ENCODE measurements at places on chromosomes 6 and 20.

- no peak for DNase-seq
Measured at GRCh38 chr6:11190625-11191245, 41.7 kb downstream of the NEDD9 start.

- DNase-seq = no peak
Measured at GRCh38 chr6:125945378-125946141, 11.0 kb upstream of the HINT3 start.

GRCh38 chr20:51616060-51616459 lies 73.5 kb upstream of the NFATC2 start:
- no peak for DNase-seq

GRCh38 chr6:156880913-156881312 lies 103.7 kb downstream of the ARID1B start:
- no peak for DNase-seq

DNA sequence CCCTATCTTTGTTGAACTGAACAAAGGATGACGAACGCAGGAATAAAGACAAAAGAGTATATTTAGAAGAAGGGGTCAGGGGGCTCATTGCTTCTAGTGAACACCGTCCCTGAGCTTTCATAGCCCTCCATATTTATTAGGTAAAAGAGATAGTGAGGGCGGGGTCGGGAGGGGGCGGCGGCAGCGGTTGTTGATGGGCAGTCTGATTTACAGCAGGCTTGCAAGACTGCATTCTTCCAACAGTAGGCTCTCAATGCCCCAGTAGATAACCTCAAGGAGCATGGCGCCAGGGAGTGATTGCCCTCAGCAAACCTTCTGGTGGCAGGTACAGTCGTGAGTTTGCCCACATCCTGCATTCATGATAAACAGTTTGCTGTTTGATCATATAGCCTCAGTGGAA lies 563.3 kb upstream of the SYNCRIP start:
- DNase-seq = no peak

DNA sequence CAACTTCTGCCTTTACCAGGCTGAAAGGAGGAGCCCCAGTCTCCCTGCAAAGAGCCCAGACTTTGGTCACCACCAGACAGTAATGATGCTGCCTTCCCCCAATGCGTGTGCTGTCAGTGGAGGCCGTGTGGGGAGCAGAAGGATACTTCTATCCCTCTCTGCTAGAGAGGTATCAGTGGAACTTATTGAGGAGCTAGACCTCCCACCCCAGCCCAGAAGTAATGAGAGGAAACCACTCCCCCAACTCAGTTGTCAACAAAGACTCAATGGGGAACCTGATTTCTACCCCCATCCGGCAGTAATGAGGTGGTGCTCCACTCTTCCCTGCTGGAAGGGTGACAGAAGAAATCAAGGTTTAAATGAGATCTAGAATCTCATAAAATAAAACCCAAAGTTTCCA lies 4.4 kb upstream of the WFDC8 start:
- DNase-seq = no peak

GRCh38 chr6:36963451-36964290 lies 9.1 kb downstream of the PI16 start:
- DNase-seq = no peak

Data from HuH-7.5 (cell line).